ENCODE measurements at places on chromosomes 2 and 18.
A peak's percentile ranks its signal among the peaks of the same experiment; 100 is the strongest.

GRCh38 chr2:187574969-187575750 lies 20.9 kb upstream of the TFPI start:
- DNase-seq: no peak

DNA sequence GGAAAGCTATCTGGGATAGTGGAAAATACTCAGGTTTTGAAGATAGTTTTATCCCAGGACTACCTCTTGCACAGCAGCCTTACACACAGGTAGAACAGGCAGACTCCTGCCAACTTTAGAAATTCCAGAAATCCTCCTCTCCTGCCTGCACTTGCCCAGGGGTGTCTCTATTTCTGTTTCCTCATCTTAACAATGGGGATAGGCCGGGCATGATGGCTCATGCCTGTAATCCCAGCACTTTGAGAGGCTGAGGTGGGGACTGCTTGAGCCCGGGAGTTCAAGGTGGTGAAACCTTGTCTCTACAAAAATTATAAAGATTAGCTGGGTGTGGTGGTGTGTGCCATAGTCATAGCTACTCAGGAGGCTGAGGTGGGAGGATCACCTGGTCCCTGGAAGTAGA lies 117.0 kb upstream of the ARL5A start:
- no peak for DNase-seq

DNA sequence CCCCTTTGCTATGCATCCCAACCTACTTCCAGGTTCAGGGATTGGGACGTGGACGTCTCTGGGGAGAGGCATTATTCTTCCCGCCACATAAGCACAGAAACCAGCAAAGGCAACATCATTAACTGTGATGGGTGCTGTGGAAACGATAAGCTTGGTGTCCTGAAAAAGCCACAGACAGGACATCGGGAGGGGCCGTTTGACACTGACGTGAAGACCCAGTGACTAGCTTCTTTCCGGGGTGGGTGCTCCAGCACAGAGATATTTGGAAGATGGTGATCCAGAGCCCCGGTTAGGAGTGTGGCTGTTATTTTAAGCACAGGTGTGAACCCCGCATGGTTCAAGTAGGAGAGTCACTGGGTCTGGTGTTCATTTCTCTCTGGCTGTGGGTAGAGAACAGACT lies 163.8 kb upstream of the HDAC4 start:
- no peak for DNase-seq

- no peak for DNase-seq
Measured at GRCh38 chr18:30988440-30988839, 54.1 kb downstream of the DSC3 start.

- DNase-seq: no peak
Measured at GRCh38 chr18:40676668-40677067, 1278.4 kb upstream of the PIK3C3 start.

- no peak for DNase-seq
Measured at GRCh38 chr2:207505171-207505570, 24.6 kb upstream of the CREB1 start.

GRCh38 chr2:219852626-219853025 lies 225.2 kb downstream of the SLC4A3 start:
- no peak for DNase-seq

GRCh38 chr18:77044866-77045664 lies 87.5 kb downstream of the MBP start:
- no peak for DNase-seq

- peak; percentile 16 for DNase-seq
Measured at GRCh38 chr18:54924948-54925347, 34.3 kb downstream of the CCDC68 start.

GRCh38 chr2:159155320-159155719 lies 131.2 kb downstream of the WDSUB1 start:
- DNase-seq: no peak

GRCh38 chr2:96977631-96978195 lies 8.7 kb downstream of the FAM178B start:
- peak; percentile 11 for DNase-seq

DNA sequence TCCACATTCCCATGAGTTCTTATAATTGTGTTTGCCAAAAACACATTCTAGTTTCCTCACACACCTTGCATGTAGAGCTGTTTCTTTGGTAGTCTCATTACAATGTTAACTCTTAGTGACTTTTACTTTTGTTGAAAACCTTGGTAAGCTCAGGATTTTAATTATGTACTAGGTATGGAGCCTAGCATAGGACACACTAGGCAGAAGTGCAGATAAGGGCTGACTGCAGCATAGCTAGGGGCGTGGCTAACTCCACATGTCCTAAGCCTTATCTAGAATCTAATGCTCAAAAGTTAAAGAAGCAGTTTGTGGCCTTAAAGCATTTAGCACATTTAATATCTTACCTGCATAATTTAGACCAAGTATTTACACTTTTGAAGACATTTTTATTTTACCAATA lies 153.7 kb upstream of the FBXO11 start:
- DNase-seq: no peak

DNA sequence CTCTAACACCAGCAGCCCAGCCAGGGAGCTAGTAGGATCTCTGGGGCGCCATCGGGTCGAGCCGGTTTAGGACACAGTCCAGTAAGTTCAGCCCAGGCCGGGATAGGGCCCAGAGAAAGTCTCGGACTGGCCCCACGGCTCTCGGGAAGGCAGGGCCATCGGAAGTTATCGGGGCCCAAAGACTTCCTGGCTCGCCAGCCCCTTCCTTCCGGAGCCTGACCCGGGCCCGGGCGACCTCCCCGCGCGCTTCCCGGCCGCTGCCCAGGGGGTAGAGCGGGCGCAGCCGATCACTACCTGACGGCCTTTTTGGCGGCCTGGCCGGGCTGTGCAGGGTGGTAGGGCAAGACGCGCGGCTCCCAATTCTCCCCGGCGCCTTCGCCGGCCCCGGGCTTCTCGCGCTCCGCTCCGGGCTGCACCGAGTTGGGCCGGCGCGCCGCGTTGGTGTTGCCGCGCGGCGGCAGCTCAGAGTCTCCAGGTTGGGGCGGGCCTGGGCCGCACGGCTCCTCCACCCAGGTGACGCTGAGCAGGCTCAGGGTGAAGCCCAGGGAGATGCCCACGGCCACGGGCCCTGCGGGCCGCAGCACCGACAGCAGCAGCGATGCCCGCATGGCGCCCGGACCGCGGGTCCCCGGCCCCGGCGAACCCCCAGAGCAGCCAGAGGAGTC lies 546 bp downstream of the CHPF start:
- DNase-seq: peak; percentile 64

DNA sequence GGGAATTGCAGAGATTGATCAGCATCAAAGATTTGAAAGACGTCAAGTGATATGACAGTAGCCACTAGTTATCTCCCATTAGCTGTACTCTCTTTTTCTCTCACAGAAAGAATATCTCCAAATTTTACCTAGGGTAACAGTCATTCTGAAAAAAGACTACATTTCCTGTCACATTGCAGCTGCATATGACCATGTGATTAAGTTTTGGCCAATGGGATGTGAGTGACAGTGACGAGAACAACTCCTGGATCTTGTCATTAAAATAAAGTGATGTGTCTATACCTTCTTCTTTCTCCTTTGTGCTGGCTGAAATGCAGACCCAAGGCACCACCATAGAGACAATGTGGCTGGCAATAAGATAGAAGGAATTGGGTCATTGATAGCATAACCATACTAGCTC lies 10.5 kb upstream of the NEUROD1 start:
- no peak for DNase-seq

DNA sequence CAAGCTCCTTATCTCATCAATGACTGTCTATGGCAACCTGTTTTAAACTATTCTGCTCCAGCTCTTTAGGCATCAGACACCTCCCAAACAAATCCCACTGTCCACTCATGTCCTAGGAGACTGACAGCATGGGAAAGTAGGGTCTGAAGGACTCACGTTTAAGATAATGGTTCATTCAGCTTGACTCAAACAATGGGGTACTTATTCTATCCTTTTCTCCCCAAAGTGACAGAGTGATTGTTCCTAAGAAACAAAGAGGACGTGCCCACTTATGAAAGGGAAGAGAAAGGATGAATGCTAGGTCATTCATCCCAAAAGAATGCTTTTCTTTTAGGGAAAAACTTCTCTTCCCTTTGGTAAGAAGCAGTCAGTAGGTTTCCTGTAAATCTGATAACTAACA lies 41.9 kb downstream of the ALK start:
- no peak for DNase-seq

- peak; percentile 79 for DNase-seq
Measured at GRCh38 chr2:42102024-42102590, 54.3 kb downstream of the PKDCC start.

DNA sequence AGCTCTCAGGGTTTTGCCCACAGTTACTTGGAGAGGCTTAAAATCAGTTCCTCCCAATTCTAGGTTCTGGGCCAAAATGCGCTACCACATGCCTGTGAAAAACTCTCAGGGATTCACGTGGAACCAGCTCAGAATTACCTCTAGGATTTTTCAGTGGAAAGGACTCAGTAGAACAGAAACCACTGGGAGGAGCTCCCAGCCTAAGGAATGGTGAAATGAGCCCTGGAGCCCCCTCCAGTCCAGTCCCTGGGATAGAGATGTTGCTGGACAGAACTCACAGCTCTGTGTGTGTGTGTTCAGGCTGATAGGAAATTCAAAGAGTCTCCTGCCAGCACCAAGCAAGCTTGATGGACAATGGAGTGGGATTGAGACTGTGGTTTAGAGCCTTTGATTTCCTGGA lies 21.1 kb upstream of the SLC9A4 start:
- no peak for DNase-seq

DNA sequence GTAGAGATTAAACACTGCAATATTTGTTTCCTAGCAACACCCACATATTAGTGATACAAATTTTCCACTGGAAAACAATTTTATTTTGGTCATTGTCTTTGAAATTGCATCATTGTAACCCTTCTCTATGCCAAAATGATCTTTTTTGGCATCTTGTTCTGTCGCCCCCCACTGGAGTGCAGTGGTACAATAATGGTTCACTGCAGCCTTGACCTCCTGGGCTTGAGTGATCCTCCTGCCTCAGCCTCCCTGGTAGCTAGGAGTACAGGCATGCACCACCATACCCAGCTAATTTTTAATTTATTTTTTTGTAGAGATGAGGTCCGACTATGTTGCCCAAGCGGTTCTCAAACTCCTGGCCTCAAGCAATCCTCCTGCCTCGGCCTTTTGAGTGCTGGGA lies 117.4 kb downstream of the PIK3C3 start:
- DNase-seq: no peak

- DNase-seq: peak; percentile 67
Measured at GRCh38 chr18:76426737-76427305, 68.2 kb downstream of the ZNF516 start.

GRCh38 chr18:7601246-7601615 lies 34.1 kb downstream of the PTPRM start:
- DNase-seq: peak; percentile 60

DNA sequence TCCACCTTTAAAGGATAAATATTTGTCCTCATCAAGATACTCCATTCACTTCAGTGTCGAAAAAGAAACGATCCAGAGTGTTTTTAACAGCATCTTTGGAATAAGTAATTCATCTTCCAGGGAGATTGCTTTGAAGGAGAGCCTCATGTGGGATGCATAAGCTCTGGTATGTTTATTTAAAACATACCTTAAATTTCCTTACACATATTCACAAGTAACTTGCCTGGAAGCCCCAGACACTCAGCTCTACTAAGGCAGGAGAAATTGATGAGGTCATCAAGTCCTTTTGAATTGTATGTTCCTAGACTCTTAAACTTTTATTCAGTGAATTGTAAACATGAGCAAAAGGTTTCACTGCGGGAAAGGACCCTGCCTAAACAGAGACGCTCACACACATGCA lies 103.0 kb downstream of the CDK15 start:
- DNase-seq: peak; percentile 88

GRCh38 chr2:14424478-14425390 lies 207.8 kb upstream of the LRATD1 start:
- DNase-seq: no peak

DNA sequence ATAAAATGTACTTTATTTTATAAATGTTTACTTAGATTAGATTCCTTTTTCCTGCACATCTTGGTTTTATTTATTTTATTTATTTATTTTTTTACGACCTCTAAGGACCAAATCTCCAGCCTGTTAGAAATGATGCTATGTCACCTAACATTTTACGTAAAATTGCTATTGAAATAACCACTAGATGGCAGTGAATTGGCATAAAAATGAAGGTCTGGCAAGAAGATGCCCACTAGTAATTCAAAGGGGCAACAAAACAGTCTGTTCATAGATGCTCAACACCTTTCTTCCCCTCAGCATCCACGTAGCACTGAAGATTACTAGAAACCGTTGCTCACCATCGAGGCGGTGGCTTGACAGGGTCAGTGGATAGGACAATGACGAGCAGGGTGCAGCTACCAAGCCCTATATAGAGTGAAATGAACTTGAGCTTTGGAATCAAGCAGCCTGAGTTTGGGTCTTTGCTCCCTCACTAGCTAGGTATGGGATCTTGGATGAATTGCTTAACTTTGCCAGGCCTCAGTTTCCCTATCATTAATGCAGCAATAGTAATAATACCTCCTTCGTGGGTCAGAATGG lies 128.7 kb upstream of the L3MBTL4 start:
- DNase-seq: peak; percentile 10

- DNase-seq: no peak
Measured at GRCh38 chr2:190964170-190964795, 49.7 kb downstream of the STAT1 start.

- DNase-seq: no peak
Measured at GRCh38 chr2:587087-587960, 89.9 kb downstream of the TMEM18 start.

DNA sequence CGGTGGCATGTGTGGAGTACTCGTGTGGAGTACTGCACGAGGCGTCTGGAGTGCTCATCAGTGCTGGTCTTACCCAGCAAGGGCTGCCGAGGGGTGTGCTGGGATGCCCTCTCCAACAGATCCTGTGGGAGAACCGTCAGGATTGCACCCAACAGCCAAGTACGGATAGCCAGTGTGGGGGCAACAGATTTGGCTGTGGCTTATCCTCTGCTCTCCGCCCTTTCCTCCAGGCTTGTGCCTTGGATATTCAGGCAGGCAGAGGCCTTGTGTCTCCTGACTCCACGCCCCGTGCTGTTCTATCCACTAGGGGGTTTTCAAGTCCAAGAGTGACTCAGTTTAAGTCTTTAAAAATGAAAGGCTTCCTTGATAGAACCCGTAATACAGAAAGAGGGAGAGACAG lies 321.0 kb upstream of the HS6ST1 start:
- no peak for DNase-seq

DNA sequence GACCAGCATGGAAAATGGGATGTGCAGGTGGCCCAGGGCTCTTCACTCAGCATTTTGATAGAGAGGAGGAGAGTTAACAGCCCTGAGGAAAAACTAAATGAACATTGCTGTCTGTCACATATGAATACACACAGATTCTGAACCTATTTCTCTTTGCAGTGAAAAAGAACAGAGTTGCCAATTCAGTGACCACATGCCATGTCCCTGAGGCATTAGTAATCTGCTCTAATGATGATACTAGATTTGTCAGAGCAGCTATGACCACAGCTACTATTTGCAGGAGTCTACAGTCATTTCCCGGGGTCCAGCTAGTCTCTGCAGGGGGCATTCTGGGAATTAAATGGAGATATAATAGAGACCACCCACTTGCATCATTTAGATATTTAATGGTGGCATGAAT lies 267.6 kb downstream of the TMX3 start:
- DNase-seq: peak; percentile 62

All from foreskin fibroblast (primary cell).